ENCODE measurements at places on chromosomes 13 and 19. TPM values are rescaled to one million over a fixed set of nuclear protein-coding genes. Genes with fewer than 3 reads are reported as not detected.

Gene AMER2
- not detected for total RNA-seq

Gene MCOLN1
- 11.2 TPM for total RNA-seq

Gene CD177
- total RNA-seq = 2.9 TPM

- no peak for DNase-seq
Measured at GRCh38 chr13:110743687-110744086, 30.2 kb downstream of the ING1 start.

Gene CCDC61
- total RNA-seq = 5.3 TPM

DNA sequence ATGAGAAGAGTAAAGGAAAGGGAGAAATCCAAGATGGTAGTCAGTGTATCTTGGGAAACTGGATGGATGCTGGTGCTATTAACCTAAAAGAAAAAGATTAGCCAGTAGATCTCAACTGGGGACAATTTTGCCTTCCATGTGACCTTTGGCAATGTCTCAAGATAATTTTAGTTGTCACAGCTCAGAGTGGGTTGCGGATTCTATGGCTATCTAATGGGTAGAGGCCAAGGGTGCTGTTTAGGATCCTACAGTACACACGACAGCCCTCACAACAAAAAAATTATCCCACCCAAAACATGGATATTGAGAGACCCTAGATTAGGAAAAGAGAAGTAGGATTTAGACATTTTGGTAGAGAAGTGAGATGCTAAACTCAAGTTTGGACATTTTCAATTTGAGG lies 258.9 kb downstream of the GPC5 start:
- DNase-seq = no peak

DNA sequence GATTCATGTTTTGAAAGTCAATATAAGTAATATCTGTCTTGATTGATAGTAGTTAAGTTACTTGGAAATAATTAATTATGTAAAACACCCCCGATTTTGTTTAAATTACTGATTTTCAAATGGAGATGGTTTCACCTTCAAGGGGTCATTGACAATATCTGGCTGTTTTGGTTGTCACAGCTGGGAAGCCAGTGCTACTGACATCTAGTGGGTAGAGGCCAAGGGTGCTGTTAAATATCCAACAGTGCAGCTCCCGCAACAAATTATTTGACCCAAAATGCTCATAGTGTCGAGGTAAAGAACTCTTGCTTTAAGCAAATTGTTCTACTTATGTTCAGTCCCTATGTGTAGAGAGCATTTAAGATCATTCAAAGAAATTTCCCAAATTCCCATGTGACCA lies 50.6 kb upstream of the PCDH20 start:
- DNase-seq = no peak

Gene ZNF729
- total RNA-seq = not detected

Gene SLC8A2
- 0.37 TPM for total RNA-seq

- no peak for DNase-seq
Measured at GRCh38 chr19:2728783-2729387, 7.7 kb upstream of the DIRAS1 start.

GRCh38 chr19:41577144-41577830 lies 1.3 kb downstream of the CEACAM21 start:
- DNase-seq = peak; percentile 53

GRCh38 chr13:50518131-50518530 lies 325.4 kb downstream of the DLEU7 start:
- DNase-seq = no peak

Gene LHB
- total RNA-seq = not detected

- DNase-seq = peak; percentile 74
Measured at GRCh38 chr19:7515645-7516151, at the start of gene ZNF358. Gene ZNF358, plus strand, starts transcription at chr19:7516103. Its CDS starts 3,140 bp downstream, at chr19:7519243.

DNA sequence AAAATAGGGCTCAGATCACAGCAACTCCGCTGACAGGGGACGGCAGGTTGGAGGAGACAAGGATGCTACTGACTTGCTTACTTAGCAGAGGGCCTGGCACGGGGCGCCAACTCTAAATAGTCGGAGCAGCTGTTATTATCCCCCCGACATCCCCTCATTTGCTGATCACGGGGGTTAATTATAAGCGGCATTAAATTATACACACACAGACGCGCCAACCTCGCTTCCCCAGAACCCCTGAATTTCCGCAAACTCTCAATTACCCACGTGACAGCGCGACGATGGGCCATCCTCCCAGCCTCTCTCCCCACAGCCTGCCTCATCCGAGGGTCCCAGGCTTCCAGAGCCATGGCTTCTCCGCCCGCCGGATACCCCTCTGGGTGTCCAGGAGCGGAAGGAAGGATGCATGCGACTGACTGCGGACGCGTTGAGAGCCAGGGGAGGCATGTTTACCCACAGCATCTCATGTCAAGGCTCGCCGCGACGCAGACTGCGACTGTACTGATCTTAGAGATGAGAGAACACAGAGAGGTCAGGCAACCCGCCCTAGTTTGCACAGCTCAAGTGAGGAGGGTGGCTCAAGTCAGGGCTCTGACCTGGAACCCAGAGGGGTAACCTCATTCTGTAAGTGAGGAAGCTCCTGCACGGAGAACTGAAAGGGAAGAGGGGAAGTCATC lies 5.7 kb downstream of the PTPRS start:
- no peak for DNase-seq

DNA sequence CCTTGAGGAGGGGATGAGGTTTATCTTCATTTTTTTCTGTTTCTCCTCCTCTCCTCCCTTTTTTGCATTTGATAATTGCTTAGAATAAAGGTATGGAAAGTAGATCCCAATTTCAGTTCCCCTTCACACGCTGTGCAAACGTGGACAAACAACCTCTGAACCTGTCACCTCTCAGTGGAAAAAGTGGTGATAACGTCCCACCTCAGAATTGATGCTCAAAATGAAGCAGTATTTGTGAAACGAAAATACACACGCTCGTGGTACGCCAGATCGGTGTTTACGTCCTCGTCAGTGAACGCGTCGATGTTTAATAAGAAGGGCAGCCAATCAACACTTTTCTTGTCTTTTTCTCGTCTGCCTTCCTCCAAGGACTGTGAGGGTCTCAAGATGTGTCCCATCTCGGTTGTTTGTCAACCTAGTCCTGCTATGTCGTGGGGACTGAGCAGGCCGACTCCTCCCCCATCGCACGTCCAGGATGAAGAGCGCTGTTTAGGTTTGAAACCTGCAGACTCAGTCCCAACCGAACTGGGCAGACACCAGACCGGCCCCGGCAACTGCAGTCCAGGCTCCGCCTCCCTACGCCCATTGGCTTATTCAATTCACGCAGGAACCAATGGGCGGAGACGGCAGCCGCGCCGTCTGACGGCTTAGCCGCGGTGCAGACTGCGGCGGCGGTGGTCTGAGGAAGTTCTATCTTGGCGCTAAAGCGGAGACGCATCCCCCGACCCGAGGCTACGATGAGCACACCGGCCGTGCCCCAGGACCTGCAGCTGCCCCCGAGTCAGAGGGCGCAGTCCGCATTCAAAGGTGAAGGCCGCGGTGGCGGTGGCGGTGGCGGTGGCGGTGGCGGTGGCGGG lies at the start of gene CKAP2:
Gene CKAP2, plus strand, starts transcription at position 659 of the 857 bp plus-strand sequence. Its CDS starts 79 bp downstream, at position 738.
- peak; percentile 96 for DNase-seq

DNA sequence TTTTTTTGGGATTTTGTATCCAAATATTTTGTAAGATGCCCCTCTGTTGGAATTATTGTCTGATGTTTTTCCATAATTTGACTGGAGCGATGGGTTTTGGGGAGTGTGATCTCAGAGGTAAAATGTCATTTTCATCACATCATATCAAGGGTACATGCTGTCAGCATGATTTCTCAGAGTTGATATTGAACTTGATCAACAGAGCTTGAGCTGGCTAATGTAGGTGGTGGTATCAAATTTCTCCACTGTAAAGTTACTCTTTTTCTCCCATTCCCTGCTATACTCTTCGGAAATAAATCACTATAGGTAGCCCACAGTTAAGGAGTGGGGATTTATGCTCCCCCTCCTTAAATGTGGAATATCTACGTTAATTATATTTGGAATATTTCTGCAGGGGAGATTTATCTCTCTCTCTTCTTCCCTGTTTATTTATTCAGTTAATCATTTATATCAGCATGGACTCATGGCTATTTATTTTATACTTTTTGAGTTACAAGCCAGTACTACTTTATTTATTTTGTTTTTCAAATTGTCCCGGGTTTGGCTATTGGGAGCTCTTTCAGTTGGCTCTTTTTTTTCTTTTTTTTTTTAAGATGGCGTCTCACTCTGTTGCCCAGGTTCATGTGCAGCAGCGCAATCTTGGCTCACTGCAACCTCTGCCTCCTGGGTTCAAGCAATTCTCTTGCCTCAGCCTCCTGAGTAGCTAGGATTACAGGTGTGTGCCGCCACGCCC lies 8.8 kb downstream of the SETDB2 start:
- no peak for DNase-seq

GRCh38 chr19:45021971-45022370 lies 16.9 kb upstream of the CLASRP start:
- DNase-seq = no peak

- no peak for DNase-seq
Measured at GRCh38 chr19:5293612-5294378, 46.8 kb downstream of the PTPRS start.

Gene TINCR
- not detected for total RNA-seq

GRCh38 chr13:46150134-46150693 lies 31.8 kb downstream of the LCP1 start:
- no peak for DNase-seq

- DNase-seq = no peak
Measured at GRCh38 chr13:27917121-27917947, 2.5 kb upstream of the PDX1 start.

GRCh38 chr13:42495255-42495654 lies 78.7 kb upstream of the TNFSF11 start:
- no peak for DNase-seq

DNA sequence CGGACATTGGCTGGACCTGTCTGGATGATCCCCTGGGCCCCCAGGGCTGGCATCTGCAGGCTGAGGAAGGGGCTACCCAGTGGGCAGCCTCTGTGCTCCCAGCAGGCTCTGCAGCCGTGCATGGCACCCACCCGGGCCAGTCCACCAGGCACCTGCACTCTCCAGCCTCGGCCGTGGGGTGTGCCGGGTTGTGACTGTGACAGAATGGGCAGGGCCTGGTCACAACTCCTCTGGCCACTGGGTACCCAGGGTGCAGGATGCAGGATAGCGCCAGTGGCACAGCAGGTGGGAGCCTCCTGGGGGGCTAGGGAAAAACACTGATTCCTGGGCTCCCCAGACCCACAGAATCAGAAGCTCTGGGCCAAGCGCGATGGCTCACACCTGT lies 10.0 kb downstream of the PEX11G start:
- no peak for DNase-seq

DNA sequence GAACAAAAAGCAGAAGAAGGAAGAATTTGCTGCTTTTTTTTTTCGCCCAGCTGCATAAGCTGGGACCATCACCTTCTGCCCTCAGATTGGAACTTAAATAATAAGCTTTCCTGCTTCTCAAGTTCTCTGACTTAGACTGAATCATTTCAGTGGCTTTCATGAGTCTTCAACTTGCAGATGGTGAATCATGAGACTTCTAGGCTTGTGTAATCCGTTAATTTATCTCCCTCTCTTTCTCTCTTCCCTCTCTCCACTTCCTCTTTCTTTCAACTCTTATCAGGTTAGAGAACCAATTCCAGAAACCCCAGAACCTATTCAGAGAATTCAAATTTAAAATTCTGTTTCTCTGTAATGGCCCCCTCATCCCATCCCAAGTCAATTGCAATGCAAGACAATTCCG lies 1153.7 kb downstream of the PCDH9 start:
- DNase-seq = no peak

GRCh38 chr13:114142640-114143490 lies 10.4 kb upstream of the RASA3 start:
- DNase-seq = no peak

Gene NBEA
- total RNA-seq = 24.7 TPM

DNA sequence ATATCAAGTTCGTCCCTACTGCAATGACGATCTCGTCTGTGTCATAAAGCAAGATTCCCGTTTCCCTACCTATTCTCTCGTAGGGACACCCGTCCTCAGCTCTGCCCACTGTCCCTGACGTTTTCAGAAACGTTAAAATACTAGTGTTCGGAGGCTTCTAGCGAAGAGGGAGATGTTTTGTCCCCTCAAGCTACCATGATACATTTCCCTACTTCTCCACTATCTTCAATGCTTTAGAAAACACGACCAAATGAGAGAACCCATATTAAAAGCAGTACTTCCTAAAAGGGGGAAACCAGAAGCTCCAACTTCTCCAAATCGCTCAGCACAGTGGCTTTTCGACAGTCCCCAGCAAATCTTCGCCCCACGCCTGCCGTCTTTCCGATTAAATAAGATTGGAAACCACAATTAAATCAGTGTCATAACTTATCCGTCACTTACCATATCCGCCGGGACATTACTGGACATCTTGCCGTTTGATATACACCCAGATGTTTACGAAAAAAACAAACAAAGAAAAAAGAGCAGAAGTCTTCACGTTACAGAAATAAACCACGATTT lies 1.3 kb downstream of the UBL3 start:
- no peak for DNase-seq

Measured in right atrium auricular region (tissue), 2 donors.